RWPE2 (cell line): ENCODE measurements at places on chromosomes 1 and 21.

DNA sequence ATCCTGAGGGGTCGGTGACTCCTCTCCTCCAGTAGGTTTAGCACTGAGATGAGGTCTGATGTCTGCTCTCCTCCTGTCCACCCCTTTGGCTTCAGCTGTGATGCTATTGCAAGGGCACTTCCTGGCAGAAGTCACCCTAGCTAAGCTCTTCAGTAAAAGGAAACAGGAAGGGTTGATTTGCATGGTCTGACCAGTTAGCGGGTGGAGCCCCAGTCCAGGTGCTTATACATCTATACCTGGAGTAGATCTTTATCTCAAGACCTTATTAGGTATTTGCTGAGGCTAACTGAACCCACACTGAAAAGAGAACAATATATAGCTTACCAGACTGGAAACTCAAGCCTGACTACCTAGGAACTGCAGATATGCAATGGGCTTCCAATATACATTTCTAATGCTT, 28.9 kb upstream of the NFASC start:
- DNase-seq, result no peak

DNA sequence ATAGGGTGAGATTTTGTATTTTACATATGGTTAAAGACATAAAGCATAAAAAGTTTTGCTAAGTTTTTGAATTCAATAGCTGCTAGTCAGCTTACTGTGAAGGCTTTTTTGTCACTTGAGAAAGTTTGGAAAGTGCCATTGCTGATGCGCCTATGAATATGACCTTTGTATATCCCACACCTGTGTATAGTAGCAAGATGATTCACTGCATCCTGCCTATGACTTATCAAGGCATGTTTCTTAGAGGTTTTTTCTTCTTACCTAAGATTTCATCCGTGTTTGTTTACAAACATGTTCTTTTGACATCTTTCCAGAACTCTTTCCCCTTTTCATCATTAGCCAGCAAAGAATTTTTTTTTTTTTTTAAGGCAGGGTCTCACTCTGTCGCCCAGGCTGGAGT, 51.5 kb downstream of the PRKAA2 start:
- no peak for DNase-seq

DNA sequence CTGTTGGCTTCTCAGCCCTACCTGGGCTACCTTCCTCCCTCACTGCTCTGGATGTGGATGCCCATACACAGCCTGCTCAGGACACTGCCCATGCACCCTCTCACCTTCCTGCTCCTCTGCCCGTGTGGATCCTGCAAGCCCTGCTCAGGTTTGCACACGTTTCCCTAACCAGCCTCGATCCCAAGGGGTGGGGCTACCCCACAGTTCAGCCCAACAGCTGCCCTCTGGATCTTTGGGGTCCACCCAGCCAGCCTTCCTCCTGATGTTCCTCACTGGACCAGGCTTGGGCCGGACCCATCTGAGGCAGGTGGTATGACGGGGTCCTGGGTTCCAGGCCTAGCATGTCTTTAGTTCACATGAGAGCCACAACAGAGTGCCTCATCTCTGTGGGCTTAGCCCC, 4.7 kb downstream of the TMEM54 start:
- DNase-seq, result no peak

DNA sequence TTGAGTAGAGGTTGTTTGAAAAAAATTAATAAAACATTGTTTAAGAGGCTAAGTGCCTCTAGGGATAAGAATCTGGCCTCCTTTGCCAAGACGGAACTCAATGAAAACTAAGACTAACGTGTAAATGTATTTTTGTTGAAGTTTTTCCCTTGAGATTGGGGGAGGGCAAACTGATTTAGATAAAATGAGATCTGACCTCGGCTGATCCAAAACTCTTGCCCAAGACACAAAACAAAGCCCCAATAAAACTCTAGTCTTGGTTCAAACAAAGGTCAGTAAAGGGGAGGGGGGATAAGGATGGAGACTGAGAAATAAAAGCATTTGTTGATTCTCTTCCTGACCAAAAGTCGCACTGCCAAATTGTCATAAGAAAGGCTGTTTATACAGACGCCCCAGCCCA, 134.8 kb upstream of the DPT start:
- DNase-seq, result no peak

DNA sequence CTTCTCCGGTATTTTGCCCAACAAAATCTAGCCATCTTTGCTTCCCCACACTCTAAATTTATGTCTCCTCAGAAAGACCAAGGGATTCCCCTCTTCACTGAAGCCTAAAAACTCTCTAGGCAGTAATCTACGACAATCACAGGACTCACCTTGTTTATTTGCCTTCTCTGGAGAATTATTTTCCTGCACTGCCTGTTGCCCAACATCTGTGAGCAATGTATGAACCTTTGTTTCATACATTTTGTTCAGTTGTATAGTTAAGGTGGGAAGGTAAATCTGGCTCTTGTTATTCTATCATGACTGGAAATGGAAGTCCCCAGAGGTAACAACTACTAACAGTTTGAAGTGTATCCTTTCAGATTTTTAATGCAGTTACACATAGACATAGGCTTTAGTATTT, 2.2 kb downstream of the COPA start:
- no peak for DNase-seq

DNA sequence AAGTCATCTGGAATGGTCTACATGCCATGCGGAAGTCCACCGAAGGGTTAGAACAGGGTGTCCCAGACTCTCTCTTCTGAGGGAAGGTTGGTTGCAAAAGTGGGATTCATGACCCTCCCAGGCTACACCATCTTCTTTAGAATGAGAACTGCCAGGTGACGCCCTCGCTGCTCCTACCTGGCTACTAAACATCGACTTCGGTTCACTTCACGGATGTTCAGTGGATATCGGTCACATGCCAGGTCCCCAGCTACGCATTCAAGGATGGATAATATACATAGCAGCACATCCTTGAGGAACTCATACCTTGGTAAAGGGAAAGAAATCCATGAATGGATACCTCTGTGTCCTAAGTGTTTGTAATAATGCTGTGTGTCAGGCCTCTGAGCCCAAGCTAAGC, 3.3 kb upstream of the OPTC start:
- no peak for DNase-seq

GRCh38 chr1:4219826-4220225, 319.8 kb upstream of the C1orf174 start:
- DNase-seq, result no peak
